CD8-positive, alpha-beta memory T cell (primary cell): ENCODE measurements at places on chromosomes 5 and 9.

DNA sequence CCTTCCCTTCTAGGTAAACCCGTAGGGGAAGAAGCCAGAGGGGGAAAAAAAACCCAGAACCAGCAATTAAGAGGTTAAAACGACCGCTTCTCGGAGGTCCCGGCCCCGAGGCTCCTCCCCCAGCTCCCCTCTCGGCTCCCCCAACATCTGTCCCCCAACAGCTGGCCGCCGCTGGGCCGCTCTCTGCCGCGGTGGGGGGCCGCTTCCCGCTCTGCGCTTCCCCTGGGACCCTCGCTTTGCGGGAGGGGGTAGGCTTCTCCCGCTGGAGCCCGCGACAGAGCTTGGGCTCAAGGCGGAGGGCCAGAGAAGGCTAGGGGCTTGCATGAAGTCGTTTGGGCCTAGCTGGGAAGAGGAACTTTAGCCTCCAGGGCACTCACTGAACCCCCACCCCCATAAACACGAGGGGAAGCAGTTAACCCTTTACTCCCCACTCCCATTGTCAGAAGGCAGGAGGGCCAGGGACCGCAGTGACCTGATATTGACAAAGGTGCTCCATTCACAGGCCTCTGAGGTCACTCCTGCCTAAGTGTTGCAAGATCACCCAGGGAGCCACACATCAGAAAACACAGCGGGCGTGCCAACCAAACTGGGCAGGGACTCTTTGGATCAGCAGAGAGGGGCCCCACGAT, 7.5 kb downstream of the LHX6 start:
- no peak for DNase-seq

DNA sequence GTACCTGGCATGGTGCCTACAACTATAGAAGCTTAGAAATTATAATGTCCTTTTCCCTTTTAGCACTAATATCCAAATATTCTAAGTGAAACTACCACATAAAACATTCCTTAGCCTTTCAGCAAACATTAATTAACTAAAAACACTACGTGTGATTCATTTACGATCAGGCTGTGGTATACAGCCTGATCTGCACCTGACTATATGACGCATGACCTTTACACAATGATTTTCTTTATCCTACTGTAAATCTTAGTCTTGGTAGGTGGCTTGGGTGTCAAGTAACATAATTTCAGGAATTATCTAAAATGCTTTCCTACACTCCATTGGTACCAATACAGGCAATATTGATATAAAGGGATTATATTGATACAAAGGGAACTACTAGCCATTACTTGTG, 686.7 kb downstream of the DTWD2 start:
- no peak for DNase-seq

DNA sequence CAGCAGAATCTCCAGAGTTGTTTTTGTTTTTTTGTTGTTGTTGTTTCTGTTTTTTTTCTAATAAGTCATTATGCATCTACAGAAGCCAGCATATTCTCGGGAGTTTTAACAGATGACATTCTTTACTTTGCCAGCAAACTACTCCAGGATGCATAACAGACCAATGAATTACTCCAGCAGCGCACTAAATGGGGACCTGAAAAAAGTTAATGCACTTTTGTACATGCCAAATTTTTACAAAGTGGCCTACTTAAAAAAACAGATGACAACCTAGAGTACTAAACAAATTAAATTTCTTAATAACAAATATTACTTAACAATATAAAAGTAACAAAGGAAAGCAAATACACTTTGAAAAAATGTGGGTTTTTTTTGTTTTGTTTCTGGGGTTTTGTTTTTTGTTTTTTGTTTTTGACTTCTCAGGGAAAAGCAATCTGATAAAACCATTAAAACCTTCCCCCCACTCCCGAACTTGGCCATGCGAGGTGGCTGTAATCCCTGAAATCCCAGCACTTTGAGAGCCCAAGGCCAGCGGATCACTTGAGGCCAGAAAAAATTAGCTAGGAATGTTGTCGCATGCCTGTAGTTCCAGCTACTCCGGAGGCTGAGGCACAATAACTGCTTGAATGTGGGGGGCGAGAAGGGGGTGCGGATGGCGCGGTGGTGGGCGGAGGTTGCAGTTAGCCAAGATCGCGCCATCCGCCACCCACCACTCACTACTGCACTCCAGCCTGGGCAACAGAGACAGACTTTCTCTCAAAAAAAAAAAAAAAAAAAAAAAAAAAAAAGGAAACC, 352.4 kb downstream of the CETN3 start:
- no peak for DNase-seq

DNA sequence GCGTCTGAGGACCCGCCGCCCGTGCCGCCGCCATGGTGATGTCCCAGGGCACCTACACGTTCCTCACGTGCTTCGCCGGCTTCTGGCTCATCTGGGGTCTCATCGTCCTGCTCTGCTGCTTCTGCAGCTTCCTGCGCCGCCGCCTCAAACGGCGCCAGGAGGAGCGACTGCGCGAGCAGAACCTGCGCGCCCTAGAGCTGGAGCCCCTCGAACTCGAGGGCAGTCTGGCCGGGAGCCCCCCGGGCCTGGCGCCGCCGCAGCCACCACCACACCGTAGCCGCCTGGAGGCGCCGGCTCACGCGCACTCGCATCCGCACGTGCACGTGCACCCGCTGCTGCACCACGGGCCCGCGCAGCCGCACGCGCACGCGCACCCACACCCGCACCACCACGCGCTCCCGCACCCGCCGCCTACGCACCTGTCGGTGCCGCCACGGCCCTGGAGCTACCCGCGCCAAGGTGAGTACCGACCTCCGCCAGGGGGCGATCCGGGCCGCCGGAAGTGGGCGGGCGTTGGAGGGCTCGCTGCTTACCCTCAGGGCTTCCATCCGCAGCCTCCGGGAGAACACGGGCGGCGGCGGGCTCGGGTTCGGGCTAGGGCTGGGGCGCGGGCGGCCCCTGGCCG, 8.5 kb downstream of the PRR7 start:
- peak; percentile 89 for DNase-seq

GRCh38 chr5:146620669-146621051, 104.7 kb upstream of the GPR151 start:
- DNase-seq = no peak

DNA sequence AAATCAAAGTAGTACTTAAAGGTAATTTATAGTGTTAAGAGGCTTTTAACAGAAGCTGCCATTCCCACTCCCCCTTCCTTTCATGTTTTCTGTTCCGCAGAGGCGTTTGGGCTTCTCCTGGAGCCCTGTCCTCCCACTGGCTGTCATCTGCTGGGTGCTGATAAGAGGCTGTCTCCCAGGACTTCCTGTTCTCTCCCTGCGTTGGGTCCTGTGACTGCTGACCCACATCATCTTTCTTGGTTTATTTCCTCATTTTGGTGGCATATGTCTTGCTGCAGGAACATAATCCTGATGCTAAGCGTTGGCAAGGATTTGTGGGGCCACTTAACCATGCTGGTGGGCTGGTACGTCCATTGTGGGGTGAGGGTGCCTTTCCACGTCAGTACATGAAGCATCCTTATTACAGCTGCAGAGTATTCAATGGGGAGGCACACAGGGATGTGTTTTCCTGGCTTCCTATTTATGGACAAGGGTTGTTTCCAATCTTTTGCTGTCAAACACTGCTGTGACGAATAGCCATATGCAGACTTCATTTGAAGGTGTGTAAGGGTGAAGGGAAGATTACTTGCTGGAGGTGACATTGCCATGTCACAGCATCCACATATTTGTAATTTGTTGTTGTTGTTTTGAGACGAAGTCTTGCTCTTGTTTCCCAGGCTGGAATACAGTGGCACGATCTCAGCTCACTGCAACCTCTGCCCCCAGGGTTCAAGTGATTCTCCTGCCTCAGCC, 22.3 kb upstream of the RNF130 start:
- no peak for DNase-seq

- DNase-seq = no peak
Observed at GRCh38 chr5:75168026-75168735, 68.5 kb downstream of the ANKRD31 start.

- DNase-seq = no peak
Observed at GRCh38 chr9:114363424-114363823, 24.4 kb downstream of the AKNA start.

- DNase-seq = no peak
Observed at GRCh38 chr5:78639791-78640190, 8.8 kb downstream of the LHFPL2 start.

GRCh38 chr5:67855523-67855922, 360.0 kb upstream of the PIK3R1 start:
- DNase-seq = no peak

GRCh38 chr5:138635265-138635664, 60.1 kb upstream of the HSPA9 start:
- no peak for DNase-seq

GRCh38 chr5:42894057-42894456, 82.4 kb upstream of the SELENOP start:
- no peak for DNase-seq

DNA sequence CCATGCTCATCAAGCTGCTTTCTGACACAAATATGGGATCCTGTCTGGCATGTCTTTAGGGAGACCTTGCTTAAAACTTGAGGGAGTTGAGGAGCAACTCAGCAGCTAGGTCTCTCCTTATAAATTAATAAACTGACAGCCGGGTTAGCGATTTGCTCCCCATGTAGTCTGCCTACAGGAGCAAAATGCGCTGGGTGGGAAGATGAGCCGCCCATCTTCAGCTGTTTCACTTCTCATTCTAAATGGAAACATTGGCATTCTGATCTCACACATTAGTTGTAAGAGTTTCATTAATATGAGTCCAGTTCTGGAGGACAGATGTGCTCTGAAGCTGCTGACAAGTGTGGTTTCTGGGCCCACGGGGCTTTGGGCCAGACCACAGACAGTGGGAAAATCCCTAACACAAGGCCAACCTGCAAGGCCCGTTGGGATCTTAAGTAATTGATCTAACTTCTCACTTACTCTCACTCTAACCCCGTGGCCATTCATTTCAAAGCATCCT, 197.0 kb downstream of the MCTP1 start:
- DNase-seq = no peak

- DNase-seq = no peak
Observed at GRCh38 chr5:14410394-14411201, 171.0 kb upstream of the OTULINL start.

DNA sequence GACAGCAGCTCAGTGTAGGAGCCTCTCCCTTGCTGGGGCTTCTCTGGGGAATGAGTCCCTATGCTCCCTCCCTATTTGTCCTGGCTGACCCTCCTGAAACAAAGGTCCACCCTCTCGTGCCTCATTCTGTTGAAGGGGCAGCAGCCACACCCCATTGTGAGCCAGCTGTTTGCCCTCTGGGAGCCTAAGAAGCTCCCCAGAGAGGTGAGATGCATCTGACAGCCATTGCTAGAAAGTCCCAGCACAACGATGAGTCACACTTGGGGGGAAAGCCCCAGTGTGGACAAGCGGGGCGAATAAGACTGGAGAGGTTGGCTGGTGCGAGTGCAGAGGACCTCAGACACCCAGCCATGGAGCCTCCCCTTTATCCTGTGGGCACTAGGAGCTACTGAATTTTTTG, 101.4 kb downstream of the PPARGC1B start:
- no peak for DNase-seq

DNA sequence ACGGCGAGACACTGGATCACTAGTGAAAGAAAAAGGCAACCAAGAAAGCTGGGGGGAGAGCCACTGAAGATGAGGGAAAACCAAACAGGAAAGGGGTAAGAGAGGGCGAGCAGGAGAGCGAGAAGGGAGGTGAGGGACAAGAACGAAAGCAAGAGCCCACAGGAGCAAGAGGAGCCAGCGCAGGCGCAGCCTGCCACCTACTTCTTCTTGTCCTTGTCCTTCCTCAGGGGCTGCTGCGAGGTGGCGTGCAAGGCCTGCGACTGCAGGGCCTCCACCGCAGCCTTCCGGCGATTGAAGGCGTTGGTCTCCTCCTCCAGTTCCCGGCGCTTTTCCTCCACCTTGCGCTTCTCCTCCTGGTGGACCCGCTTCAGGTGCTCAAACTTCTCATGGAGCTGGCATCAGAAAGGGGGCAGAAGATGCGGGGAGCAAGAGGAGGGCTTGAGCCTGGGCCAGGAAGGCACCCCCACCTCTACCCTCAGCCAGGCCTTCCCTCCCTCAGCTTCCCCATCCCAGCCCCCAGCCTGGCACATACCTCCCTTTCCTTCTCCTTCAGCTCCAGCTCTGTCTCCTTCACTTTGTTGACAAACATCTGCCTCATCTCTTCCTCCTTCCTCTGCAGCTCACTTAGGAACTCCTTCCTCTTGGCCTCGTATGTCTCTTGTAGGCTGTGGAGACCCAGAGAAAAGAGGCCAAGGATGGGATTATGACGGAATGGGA, 13.5 kb downstream of the CCNI2 start:
- no peak for DNase-seq

GRCh38 chr9:120966013-120966369, 39.4 kb upstream of the TRAF1 start:
- DNase-seq = no peak

DNA sequence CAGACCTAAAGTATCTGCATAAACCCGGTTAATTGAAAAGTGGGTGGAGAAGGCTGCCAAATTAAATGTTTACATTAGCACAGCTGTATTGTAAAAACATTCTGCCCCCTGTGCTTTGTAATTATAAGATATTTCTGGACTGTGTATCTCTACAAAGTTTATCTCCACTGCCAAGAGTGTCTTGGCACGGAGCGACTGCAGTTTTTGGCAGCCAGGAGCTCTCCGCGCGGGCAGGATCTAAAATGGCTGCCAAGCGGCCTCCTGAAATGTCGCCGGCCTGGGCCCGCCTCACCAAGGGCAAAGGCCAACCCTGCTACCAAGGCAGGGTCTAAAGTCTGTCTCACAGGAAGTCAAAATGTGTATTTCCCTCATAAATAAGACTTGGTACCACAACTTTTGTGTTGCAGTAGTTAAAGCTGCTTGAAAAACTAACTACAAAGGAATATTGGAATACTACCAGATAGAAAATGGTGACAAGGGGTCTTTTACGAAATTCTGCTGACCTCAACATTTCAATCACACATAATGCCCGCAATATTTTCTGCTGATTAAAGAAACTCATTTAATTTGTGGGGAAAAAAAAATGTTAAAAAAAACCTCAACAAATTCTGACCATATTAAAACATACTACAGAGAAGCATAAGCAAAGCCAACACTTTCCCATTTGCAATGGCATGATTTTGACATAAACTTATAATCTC, 110.4 kb downstream of the NFIB start:
- no peak for DNase-seq

- DNase-seq = no peak
Observed at GRCh38 chr9:116027951-116028350, 125.6 kb upstream of the PAPPA start.

- no peak for DNase-seq
Observed at GRCh38 chr5:149474198-149474597, 77.0 kb downstream of the CSNK1A1 start.

GRCh38 chr5:36939969-36940858, 63.6 kb downstream of the NIPBL start:
- DNase-seq = no peak

GRCh38 chr9:96344458-96345180, 38.9 kb downstream of the SLC35D2 start:
- no peak for DNase-seq

GRCh38 chr9:129451669-129452068, 169.2 kb downstream of the C9orf50 start:
- no peak for DNase-seq

- no peak for DNase-seq
Observed at GRCh38 chr5:73960426-73960825, 334.4 kb downstream of the ARHGEF28 start.

DNA sequence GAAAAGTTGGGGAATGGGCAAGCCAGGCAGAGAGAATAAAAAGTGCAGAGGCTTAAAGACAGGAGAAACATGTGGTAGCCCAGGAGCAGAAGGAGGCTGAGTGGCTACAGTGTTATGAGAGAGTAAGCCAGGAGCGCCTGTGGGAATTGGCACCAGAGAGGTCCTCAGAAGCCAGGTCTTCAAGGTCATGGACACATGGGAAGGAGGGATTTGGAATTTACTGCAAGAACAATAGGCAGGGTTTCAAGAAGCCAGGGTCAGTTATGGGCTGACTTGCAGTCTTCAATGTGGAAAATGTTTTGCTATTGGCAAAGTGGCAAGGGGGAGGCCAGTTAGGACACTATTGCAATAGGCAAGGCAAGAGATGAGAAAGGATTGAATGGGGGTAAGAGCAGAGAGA, 29.3 kb downstream of the ERAP1 start:
- no peak for DNase-seq
